ENCODE measurements at places on chromosomes 7 and 10.

DNA sequence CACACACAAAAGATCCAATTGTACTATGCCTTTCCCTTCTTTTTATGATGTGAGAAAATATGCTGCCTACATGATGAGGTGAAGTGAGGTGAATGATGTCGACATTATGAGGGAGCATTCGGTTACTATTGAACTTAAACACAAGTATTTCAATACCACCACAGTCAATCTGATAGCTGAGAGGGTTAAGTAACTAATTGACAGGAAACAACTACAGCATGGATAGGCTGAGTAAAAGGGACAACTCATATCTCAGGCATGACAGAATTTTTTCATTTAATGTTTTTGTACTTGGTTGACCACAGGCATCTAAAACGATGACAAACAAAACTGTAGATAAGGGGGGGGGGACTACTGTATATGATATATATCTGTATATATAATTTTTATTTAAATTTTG, 488.9 kb downstream of the SH2D4B start:
- DNase-seq: no peak

DNA sequence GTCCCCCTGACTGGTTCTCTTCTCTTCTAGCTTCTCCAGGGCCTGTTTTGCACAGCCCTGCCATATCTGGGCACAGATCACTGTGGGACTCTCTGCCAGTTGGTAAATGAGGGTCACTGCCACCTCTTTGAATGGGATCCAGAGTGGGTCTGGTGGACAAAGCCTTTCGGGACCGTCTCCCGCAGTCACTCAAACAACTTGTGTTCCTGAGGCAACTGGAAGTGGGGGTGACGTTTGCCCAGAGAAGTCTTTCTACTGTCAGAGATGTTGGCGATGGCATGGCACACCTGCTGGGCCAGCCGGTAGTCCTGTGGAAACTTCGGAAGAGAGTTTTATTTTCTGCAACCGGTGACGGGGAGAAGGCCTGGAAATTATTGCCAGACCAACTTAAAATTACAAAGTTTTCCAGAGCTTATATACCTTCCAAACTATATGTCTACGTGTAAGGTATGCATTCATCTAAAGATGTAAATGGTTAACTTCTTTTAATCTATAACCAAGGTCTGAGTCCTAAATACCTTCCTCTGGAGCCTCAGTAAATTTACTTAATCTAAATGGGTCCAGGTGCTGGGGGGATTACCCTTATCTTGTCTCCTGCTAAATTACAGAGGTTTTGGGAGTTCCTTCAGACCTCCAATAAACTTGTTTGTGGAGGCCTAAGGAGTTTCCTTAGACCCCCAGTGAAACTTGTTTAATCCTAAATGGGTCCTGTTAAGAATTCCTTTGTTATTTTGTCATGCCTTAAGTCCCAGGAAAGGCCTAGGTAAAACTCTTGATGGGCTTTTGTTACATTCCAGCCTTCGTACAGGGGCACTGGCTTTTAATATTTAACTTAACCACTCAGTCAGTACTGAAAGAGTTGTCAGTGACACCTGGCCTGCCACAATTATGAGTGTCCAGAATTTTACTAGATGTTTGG, 94.0 kb downstream of the NPSR1 start:
- DNase-seq: no peak

DNA sequence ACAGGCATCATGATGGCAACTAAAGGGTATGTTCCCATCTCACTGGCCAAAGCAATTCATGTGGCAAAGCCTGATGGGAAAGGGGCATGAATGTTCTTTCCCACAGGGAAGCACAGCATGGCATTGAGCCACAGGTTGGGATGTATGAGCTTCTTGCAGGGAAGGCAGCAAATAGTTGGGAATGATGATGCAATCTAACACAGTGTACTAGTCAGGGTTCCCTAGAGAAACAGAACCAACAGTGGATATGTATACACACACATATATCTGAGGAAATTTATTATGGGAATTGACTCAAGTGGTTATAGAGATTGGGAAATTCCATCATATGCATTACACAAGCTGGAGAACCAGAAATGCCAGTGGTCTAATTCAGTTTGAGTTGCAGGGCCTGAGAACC, 253.6 kb upstream of the NPVF start:
- DNase-seq: no peak

DNA sequence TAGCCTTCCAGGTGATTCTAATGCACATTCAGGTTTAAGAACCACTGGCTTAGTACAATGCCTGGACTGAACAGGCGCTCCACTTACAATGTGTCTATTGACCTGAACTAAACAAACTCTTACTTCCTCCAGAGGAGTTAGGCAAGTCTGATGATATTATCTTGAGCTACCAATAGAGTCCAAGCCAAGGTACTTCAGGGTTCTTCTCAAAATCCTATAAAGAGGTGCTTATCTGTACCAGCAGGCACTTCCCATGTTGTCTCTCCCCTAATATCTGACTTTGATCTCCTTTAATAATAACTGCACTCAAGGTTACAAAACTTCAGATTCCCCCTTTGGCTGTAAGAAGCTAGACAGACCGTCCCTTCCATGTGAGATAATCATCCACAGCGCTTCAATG, 157.0 kb upstream of the SVIL start:
- DNase-seq: peak; percentile 2

GRCh38 chr7:36925207-36925606, 200.9 kb upstream of the AOAH start:
- no peak for DNase-seq

- DNase-seq: no peak
Measured at GRCh38 chr10:101364721-101365120, 10.8 kb downstream of the BTRC start.

DNA sequence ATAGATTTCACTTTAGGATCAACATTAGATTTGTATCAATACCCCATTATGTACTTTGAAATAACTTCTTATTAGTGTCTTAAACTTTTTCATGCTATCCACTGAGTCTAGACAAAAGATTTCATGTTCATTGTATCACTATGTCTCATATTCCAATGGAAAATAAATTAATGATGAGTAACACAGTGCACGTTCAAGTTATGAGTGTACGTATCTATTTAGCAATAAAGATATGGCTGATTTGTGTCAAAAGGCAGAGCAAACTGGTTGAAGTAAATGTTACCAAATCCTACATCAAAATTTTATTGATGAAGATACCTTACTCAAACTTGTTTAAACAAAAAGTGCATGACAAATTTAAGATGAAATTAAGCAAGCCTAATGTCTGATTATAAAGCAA, 102.4 kb downstream of the SEMA3E start:
- no peak for DNase-seq
